ENCODE measurements at places on chromosomes 12 and 14. TPM values are rescaled to one million over a fixed set of nuclear protein-coding genes. Genes with fewer than 3 reads are reported as not detected.

The ANKRD9 gene
- 22.8 TPM for total RNA-seq

GRCh38 chr14:24381363-24382063 is 13.5 kb downstream of the NFATC4 start:
- DNase-seq, result no peak

- DNase-seq, result no peak
Observed at GRCh38 chr12:123595729-123596128, 6.2 kb upstream of the DDX55 start.

DNA sequence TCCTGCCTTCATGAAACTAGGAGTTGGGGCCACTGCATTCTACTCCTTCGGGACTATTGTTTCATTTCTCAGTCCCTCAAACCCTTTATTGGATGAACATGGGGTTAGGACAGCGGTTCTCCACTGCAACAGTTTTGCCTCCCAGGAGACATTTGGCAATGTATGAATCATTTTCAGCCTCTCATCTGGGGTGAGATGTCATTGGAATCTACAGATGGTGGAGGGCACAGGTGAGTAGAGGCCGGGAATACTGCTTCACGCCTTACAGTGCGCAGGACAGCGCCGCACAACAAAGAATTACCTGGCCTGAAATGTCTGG is 649 bp upstream of the GNPNAT1 start:
- no peak for DNase-seq

DNA sequence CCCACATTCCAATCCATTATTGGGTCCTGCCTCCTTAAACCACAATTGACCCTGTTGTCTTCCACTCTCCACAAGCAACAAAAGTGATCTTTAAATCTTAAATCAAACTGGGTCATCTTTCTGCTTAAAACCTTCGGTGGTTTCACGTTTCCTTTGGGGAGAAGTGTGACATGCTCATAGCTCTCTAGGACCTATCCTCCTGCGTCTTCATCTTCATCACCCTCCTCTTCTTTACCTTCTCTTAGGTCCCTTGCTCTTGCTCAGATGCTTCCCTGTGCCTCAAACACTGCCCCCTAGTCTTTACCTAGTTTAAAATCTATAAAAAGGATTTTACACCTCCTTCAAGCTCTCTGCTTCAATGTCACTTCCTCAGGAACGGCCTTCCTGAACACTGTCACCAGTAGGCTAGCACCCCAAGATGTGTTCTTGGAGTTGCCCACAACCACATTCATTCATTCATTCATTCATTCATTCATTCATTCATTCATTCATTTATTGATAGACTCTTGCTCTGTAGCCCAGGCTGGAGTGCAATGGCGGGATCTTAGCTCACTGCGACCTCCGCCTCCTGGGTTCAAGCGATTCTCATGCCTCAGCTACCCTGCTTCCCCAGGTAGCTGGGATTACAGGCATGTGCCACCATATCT is 46.8 kb downstream of the GALNT4 start:
- DNase-seq, result no peak

DNA sequence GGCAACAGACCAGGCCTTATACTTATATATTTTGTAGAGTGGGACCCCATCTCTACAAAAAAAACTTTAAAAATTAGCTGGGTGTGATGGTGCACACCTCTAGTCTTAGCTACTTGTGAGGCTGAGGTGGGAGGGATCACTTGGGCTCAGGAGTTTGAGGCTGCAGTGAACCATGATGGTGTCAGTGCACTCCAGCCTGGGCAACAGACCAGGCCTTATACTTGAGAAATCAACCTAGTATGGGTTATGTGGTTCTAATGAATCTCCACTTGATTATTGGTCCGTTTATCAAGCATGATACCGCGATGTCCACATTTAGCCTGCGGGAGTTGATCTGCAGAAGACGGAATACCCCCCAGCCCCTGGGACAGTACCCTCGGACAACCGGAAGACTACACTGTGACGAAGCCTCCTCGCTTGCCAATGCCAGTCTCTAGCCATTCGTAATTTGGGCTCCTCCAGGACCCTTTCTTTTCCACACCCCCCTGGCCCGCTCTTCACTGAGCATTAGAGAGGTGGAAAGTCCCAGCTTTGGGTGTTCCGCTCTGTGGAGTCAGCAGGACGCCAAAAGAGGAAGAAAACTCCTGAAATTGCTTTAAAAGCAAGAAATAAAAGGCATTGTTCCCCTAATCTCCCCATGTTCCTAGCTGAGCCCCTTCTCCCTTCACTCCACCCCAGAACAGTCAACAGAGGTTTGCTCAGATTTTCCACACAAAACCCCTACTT is 19.4 kb downstream of the LTBP2 start:
- DNase-seq, result no peak

GRCh38 chr14:96799489-96800054 is 2.4 kb downstream of the VRK1 start:
- DNase-seq, result no peak

- DNase-seq, result no peak
Observed at GRCh38 chr12:110957652-110958051, 37.3 kb upstream of the MYL2 start.

- no peak for DNase-seq
Observed at GRCh38 chr14:75063013-75063412, 811 bp downstream of the ACYP1 start.

DNA sequence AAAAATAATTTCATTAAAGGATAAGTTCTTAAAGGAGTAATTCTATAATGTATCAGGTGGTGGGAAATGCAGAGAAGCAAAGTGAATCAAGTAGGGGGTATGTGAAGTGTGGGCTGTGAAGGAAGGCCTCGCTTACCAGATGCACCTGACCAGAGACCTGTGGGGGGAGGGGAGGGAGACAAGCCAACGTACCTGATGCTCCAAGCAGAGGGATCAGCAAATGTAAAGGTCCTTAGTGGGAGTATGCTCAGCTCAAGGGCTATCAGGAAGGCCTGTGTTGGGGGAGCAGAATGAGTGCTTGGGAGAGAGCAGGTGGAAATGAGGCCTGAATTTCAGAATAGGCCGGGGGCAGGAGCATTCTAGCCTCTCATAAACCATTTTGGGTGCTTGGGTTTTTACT is 57.1 kb downstream of the ANO4 start:
- DNase-seq, result no peak

GRCh38 chr14:101559624-101560533 is 1.4 kb upstream of the DIO3 start:
- DNase-seq, result no peak
